ENCODE measurements at places on chromosomes 4 and X.
A peak's percentile ranks its signal among the peaks of the same experiment; 100 is the strongest.

DNA sequence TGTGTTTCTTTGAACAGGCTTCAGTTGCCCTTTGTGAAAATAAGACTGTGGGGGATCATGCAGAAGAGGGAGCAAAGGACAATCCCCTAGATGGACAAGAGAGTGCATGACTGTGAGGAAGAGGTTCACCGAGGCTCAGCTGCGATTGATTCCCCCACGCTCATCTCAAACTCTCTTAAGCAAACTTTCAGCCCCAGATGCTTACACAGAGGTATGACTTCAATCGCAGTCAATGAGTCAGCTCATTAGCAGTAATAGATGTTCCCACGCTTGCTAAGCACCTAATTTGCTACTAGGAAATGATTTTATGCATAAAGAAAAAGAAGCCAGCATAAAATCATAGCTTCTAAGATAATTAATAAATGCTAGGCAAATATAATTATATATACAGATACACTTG is 2256.1 kb upstream of the AGA start:
- DNase-seq: no peak

GRCh38 chrX:2408856-2409255 is 91.9 kb downstream of the DHRSX start:
- no peak for DNase-seq

- no peak for DNase-seq
These were observed 28.4 kb downstream of the APBB2 start for GRCh38 chr4:41185614-41186592.

DNA sequence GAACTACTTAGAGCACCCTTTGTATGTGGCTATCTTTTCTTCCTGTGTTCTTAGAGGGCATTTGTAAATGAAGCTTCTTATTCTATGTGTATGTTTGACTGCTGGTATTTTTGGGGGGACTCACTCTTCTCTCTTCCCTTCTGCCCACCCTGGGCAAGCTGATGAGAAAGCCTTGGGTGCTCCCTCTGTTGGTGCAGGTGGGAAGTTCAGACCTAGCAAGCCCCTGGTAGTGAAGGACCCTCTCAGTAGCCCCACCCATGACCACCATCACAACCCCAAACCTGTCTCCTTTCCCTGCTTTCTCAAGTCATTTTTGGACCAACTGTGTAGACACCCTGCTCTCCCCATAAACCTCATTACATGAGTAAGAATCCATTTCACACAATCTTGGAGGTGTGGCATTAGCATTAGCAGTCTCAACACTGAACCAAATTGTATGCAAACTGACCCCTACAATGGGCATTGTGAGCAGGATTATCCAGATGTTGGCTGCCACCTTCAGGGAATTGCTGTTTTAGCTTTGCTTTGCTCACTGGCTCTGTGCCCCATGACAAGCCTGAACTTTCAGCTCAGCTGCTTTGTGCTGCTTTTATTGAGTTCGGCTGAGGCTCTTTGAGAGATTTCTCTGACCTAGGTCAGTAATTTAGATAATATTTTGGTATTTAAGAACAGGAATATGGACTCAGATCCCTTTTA is 27.9 kb downstream of the TRIM61 start:
- DNase-seq: no peak

DNA sequence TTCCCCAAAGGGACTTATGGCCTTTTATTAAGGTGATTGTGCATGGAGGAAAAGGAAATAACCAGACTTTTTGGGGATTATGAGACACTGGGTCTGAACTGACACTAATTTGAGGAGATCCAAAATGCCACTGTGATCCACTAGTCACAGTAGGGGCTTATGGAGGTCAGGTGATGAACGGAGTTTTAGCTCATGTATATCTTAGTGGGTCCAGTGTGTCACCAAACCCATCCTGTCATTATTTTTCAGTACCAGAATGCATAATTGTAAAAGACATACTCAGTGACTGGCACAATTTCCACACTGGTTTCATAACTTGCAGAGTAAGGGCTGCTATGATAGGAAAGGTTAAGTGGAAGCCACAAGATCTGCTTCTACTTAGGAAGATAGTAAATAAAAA is 131.3 kb downstream of the RTL3 start:
- no peak for DNase-seq

GRCh38 chrX:100995469-100995868 is 26.0 kb downstream of the ARL13A start:
- DNase-seq: no peak

GRCh38 chrX:120739300-120739699 is 109.4 kb upstream of the C1GALT1C1 start:
- no peak for DNase-seq

- no peak for DNase-seq
These were observed 44.9 kb downstream of the CXCL1 start for GRCh38 chr4:73914071-73914470.

GRCh38 chr4:102116121-102116520 is 229.2 kb downstream of the SLC39A8 start:
- no peak for DNase-seq

DNA sequence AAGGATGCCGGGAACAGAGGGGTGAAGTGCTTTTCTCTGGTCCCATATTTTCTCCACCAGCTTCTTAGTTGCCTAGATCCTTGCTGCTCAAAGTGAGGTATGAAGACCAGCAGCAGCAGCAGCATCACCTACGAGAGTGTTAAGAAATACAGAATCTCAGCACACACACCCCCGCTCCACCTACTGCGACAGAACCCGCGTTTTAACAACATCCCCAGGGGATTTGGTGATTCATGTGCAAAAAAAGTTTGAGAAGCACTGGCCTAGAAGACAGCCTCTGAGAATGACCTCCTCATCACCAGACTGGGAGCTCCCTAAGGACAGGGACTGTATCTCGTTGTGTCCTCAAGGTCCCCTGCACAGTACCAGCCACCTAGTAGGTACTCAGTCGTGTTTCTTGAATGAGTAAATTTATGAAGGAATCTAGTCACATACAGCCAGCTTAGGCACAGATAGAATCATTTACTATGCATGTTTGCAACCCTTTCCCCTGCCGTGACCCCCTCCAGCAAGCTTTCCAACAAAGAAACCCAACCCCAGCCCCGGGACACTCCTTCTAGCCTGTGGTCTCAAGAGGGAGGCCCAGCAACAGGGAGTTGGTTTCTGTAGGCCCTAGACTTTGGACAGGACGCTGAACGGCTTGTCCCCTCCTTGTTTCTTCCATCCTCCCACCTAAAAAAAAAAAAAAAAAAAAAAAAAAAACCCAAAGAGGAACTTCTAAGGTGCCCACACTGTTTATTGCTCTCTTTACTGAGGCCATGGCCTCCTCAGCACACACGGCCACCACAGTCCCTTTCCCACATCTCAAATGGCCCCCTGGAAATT is 21.5 kb downstream of the RTL5 start:
- DNase-seq: no peak

- DNase-seq: no peak
These were observed 25.4 kb downstream of the C4orf50 start for GRCh38 chr4:5992828-5993321.

DNA sequence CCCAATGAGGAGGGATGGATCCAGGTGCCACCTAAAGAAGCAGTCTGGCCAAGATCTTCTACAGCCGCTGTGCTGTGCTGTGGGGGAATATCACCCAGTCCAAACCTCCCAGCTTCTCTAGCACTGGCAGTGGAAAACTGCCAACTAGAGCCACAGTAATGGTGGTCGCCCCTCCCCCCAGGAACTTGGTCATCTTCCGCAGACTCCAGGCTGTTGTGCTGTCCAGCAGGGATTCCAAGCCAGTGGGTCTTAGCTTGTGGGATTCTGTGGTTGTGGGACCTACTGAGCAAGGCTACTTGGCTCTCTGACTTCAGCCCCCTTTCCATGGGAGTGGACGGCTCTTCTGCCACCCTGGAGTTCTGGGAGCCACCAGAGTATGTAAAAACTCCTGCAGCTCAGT is 18.2 kb downstream of the GPRASP1 start:
- DNase-seq: no peak

- DNase-seq: no peak
These were observed 70.5 kb upstream of the ESX1 start for GRCh38 chrX:104325213-104325585.

DNA sequence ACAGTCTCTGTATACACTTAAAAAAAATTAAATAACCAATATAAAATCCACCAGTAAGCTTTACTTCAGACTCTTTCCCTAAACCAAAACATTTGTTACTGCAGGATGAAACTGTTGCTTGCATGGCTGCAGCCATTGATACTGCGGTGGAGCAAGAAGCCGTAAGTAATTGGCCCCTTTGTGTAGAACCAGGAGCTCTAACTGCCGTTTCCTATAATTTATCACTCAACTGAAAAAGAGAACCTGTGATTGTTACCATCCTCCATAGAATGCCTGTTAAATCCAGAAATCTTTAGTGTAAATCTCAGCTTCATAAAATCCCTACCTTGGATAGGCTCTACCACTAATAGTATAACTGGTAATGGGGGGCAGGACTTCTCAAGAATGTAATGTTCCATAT is 62.6 kb downstream of the KIF4A start:
- no peak for DNase-seq

GRCh38 chrX:42869011-42869410 is 91.0 kb upstream of the PPP1R2C start:
- no peak for DNase-seq

- DNase-seq: no peak
These were observed 153.5 kb downstream of the CAMK2D start for GRCh38 chr4:113607998-113608397.

- no peak for DNase-seq
These were observed 16.0 kb downstream of the UBA6 start for GRCh38 chr4:67684839-67685531.

- DNase-seq: peak; percentile 64
These were observed at the start of gene BEX5 for GRCh38 chrX:102155806-102156179. TSS of gene BEX5 (minus strand) at chrX:102155977. CDS start at chrX:102154265, 1,712 bp downstream.

- no peak for DNase-seq
These were observed 90.1 kb downstream of the CEP44 start for GRCh38 chr4:174373821-174374220.

DNA sequence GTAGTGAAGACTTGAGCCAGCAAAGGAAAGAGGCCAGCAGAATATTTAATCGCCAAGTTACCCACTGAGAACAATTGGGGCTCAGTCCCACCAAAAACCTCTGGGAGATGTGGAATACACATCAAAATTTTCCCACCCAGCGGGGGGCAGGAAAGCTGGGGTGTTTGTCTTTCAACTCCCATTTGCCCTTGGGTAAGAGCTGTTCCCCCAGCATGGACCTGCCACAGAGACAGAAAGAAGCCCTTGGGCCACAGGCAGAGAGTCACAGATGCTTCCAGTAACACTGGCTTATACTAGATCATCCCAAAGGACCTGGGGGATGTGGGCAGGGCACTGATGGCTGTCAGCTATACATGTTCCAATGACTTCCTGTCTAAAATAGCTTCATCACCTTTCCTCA is 18.9 kb upstream of the FBXW7 start:
- no peak for DNase-seq

DNA sequence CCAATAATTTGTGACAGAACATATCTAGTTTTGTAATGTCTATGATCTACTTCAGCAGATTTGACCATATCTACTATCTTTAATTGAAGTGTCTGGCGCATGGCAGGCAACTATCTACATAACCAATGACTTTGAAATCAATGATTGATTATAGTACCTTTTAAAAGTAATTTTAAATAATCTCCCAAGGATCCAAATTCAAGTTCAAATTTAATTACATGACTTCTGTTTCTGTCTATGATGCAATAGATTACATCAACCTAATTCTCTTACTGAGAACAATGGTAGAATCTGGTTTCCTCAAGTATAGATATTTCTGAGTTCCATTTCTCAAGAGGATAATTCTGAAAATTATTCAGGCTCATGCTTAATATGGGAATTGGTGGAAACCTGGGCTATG is 177.4 kb upstream of the IL15 start:
- DNase-seq: no peak

DNA sequence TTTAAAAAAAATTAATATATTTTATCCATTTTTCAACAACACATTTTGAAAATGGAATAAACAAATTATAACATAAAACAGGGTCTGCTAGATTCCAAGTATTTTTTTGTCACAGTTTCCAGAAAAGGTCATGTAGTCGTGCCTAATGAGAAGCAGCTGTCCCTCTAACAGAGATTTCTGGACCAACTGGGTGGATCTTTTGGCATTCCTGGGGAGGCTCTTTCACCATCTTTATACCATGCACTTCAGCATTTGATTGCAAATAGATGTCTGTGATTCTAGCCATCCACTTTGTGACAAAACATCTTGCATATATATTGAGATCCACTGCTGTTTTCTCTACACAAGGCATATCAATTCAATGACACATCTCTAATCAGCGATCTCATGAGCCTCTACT is 210.7 kb upstream of the LDB2 start:
- DNase-seq: no peak

DNA sequence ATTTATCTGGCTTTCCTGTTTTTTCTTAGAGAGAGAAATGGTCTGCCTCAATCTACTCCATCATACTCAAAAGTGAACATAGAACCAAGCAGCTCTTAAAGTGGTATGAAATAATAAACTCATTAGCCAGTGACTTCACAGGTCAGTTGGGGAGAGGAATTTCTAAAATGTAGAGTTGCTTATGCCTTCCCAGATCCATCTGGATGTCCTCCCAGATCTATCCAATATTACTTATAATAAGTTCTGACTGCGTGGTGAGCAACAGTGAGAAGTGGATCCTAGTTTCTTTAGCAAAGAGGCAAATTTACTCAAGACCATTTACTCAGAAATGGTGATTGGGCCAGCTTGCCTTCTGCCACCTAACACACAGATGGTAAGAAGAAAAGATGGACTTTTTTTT is 748.0 kb downstream of the PCDH18 start:
- no peak for DNase-seq

- DNase-seq: no peak
These were observed 22.1 kb upstream of the SCD5 start for GRCh38 chr4:82820689-82821088.

- no peak for DNase-seq
These were observed 9.2 kb downstream of the GUCY1A1 start for GRCh38 chr4:155675709-155676429.

GRCh38 chr4:79209822-79210635 is 115.8 kb downstream of the NAA11 start:
- no peak for DNase-seq

DNA sequence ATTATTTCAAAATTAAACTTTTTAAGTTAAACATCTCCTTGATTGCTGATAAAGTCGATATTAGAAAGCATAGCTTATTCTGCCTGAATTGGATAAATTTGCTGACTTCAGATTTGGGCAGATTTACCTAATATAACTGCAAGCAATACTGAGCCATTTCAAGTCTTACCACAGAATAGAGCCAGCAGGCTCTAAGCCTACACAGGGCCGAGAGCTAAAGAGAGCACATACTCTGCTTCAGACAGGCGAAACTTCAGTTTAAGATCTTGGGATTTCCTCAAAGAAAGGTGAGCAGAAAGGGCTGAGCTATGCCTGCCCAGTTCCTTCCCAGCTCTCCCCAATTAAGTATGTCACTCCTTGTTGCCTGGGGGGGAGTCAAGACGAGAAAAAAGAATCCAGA is 240.6 kb upstream of the NOCT start:
- DNase-seq: no peak

GRCh38 chr4:55444827-55445226 is 49.1 kb downstream of the TMEM165 start:
- DNase-seq: no peak

- DNase-seq: no peak
These were observed 190.4 kb upstream of the TLL1 start for GRCh38 chr4:165682611-165683010.
